ENCODE measurements at places on chromosomes 6 and 20. TPM values are rescaled to one million over a fixed set of nuclear protein-coding genes. Genes with fewer than 3 reads are reported as not detected.

SLC2A10 gene
- 6.7 TPM for total RNA-seq

RGS17 gene
- 1.8 TPM for total RNA-seq

MEP1A gene
- total RNA-seq, result not detected

RIPPLY2 gene
- not detected for total RNA-seq

MACROD2 gene
- total RNA-seq, result 3.8 TPM

DNA sequence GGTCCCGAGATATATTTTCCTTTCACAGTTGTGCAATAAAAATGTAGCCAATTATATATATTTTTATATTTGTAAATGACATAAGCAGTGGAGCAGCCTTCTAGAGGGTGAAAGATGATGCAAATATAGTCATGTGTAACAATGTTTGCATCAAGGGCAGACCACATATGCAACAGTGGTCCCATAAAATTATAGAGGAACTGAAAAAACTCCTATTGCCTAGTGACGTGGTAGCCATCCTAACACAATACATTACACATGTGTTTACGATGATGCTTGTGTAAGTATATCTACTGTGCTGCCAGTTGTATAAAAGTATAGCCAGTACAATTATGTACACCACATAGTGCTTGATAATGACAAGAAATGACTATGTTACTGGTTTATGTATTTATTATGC, 162.8 kb downstream of the ZFAND3 start:
- H3K4me3 ChIP-seq, result no peak overlapping the region
- peaks cover 33% of the 10 kb centered on the region for H3K4me1 ChIP-seq
- no peaks in the 10 kb centered on the region for H3K36me3 ChIP-seq
- no peaks in the 10 kb centered on the region for H3K27me3 ChIP-seq
- DNase-seq, result no peak
- H3K27ac ChIP-seq, result no peak overlapping the region

- DNase-seq, result no peak
- peaks cover 10% of the 10 kb centered on the region for H3K4me1 ChIP-seq
- peaks cover 20% of the 10 kb centered on the region for H3K36me3 ChIP-seq
- no peaks in the 10 kb centered on the region for H3K27me3 ChIP-seq
Observed at GRCh38 chr20:35291654-35292503, at the start of gene FAM83C. Gene FAM83C (minus strand): TSS chr20:35292425. CDS start chr20:35292304, 121 bp downstream.

- H3K27ac ChIP-seq, result no peak overlapping the region
- H3K36me3 ChIP-seq, result peaks cover 12% of the 10 kb centered on the region
- H3K27me3 ChIP-seq, result no peaks in the 10 kb centered on the region
- no peak for DNase-seq
- H3K4me1 ChIP-seq, result no peaks in the 10 kb centered on the region
Observed at GRCh38 chr6:89675949-89676748, 37.6 kb upstream of the LYRM2 start.

DNA sequence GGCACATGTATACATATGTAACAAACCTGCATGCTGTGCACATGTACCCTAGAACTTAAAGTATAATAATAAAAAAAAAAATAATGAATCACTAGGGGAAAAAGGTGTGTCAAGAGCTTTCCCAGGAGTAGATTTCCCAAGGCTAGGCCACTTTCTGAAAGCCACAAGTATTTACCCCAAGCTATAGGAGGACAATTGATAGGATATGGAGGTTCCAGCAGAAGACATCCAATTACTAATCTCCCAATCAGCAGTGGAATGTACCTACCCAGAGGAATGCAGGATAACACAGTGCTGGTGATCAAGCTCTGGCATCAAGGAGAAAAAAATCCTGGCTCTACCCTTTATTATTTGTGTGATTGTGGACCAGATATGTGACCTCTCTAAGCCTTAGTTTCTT, 562.7 kb downstream of the RFPL4B start:
- no peak overlapping the region for H3K4me3 ChIP-seq
- no peak for DNase-seq
- H3K4me1 ChIP-seq, result no peaks in the 10 kb centered on the region
- H3K27ac ChIP-seq, result no peak overlapping the region
- no peaks in the 10 kb centered on the region for H3K27me3 ChIP-seq
- H3K36me3 ChIP-seq, result no peaks in the 10 kb centered on the region

DNA sequence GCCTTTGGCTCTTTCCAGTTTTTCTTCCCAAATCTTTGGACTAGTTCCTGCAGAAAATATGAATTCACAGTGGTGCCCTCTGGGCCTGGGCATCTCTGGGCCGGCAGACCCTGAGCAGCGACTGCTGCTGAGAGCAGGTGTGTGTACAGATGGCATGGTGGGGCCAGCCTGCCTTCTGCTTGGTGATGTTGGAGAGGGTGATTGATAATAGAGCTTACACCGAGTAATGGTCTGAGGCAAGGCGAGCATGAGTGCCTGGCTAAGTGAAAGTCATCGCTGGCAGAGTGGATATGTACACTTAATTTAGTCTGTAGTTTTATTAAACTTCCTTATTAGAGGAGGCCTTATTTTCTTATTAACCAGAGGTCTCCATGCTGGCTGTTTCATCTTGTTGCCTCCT, 156.9 kb downstream of the CDKAL1 start:
- H3K36me3 ChIP-seq, result no peaks in the 10 kb centered on the region
- no peak overlapping the region for H3K27ac ChIP-seq
- H3K4me1 ChIP-seq, result peaks cover 16% of the 10 kb centered on the region
- H3K27me3 ChIP-seq, result no peaks in the 10 kb centered on the region
- H3K4me3 ChIP-seq, result no peak overlapping the region
- DNase-seq, result no peak

DNA sequence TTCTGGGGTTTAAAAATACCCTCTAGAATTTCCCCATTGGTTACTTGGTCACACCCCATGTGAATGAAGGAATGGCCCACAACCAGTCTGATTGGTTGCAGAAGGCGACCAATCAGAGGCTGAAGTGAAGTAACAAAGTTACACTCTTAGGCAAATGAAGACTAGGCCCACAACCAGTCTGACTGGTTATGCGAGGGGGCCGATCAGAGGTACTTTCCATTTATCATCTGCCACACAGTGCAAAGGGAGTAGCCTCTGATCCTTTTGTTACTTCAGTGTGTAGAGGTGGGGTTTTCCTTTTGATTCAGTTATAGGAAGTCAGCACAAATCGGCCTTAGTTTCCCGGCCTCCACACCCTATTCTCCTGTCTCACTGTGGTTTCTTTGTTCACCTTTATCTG, 61.2 kb upstream of the SGK1 start:
- no peaks in the 10 kb centered on the region for H3K36me3 ChIP-seq
- H3K4me3 ChIP-seq, result no peak overlapping the region

GRCh38 chr6:138250513-138251247, 32.4 kb upstream of the PBOV1 start:
- H3K4me3 ChIP-seq, result no peak overlapping the region
- H3K27ac ChIP-seq, result no peak overlapping the region
- no peak for DNase-seq
- no peaks in the 10 kb centered on the region for H3K27me3 ChIP-seq
- H3K4me1 ChIP-seq, result no peaks in the 10 kb centered on the region

- H3K27ac ChIP-seq, result no peak overlapping the region
- no peak overlapping the region for H3K4me3 ChIP-seq
- DNase-seq, result no peak
- no peaks in the 10 kb centered on the region for H3K4me1 ChIP-seq
Observed at GRCh38 chr6:84731401-84731800, 33.0 kb downstream of the TBX18 start.

DNA sequence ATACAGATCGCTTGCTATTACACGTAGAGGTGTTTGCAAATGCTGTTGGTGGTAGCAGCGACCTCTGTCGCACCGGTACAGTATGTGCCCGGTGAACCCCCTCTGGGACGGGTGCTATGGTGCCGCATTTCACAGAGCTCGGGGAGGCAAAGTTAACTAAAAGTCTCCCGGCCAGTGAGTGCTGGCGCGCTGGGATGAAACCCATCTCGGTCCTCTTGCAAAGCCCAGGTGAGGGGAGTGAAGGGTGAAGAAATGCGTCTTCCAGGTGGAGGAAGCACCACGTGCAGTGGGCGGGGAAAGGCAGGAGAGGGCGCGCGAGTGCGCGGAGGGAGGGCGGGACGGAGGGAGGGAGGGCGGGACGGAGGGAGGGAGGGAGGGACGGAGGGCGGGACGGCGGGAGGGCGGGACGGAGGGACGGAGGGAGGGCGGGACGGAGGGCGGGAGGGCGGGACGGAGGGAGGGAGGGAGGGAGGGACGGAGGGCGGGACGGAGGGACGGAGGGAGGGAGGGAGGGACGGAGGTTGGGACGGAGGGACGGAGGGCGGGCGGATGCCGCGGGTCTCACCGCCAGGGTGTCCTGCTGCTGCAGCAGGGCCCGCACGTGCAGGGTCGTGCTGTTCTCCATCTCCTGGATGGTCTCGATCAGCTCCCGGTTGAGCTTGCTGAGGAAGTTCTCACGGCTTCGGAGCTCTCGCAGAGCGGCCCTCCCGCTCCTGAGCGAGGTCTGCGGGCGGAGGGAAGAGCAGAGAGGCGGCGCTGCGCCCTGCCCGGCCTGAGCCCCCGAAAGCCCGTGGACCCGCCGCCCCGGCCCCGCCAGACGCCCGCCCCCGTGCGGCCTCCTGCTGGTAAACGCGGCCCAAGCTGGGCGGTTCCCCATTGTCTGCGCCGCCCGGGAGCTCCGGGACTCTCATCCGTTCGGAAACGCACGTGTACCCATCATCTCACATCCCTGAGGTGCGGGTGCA, 11.7 kb downstream of the C20orf96 start:
- DNase-seq, result no peak
- H3K4me3 ChIP-seq, result no peak overlapping the region
- H3K27ac ChIP-seq, result no peak overlapping the region
- H3K4me1 ChIP-seq, result no peaks in the 10 kb centered on the region

DNA sequence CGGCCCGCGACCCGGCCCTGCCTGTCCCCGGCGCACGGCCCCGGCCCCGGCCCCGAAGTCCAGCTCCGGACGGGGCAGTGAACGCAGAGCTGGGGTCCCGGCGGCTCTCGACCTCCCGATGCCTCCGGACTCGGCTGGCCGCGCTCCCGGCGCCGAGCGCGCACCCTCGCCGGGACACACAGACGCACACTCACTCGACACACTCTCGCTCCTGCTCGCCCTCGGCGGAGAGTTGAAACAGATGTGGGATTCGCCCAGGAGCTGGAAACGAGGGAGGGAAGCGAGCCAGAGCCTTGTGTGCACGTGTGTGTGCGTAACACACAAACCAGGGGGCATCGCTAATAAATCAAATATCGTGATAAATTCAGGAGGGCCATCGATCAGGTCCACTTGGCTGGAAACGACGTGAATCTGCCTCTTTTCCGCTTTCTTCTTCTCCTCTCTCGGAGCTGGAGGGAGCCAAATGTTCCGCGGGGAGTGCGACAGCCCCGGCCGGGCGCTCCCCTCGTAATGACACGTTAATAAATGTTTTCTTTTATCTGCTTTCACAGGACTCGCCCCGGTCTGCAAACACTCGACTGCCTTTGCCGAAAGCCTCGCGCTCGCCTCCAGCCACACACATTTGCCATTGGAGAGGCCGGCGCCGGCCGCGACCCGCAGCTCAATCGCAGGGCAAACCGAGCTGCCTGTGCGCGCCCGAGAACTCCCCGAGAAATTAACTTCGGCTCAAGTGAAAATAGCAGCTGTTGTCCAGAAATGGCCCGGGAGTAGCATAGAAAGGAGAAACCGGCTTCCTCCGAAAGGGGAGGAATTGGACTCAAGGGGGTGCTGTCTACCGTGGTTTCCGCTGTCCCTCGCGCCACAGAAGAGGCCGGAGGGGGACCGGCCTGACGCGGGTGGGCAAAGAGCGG, 828 bp upstream of the SULF2 start:
- peak overlapping the region; percentile 62 for H3K4me3 ChIP-seq
- H3K27me3 ChIP-seq, result no peaks in the 10 kb centered on the region
- H3K36me3 ChIP-seq, result no peaks in the 10 kb centered on the region
- peaks cover 34% of the 10 kb centered on the region for H3K4me1 ChIP-seq
- peak overlapping the region; percentile 89 for H3K27ac ChIP-seq
- DNase-seq, result no peak

DNA sequence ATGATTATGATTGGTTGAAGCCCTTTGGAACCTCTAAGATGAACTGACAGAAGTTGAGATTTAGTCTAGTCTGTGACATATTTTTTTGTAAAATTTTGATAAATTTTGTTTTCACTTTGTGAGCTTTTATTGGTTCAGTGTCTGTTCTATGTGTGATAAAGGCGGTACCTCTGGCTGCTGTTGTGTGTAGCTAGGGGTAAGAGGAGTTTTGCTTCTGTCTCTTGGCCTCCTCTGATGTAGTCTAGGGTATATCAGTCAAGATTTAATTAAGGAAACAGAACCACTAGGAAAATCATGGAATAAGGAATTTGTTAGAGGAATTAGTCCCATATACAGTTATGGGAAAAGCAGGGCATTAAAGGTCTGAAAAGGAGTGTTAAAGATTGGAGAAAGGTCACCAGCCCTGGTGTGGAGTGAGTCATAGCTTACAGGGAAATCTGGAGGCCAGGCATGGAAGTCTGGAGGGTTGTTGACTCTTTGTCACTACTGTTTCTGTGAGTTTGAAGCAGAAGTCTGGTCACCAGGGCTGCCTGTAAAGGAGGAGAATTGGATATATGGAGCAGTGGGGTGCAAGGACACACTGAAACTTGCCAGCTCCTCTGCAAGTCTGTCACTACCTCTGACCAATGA, 28.5 kb downstream of the CDC5L start:
- peaks cover 21% of the 10 kb centered on the region for H3K36me3 ChIP-seq
- no peaks in the 10 kb centered on the region for H3K27me3 ChIP-seq
- no peaks in the 10 kb centered on the region for H3K4me1 ChIP-seq
- no peak for DNase-seq
- no peak overlapping the region for H3K4me3 ChIP-seq

- H3K27ac ChIP-seq, result no peak overlapping the region
- no peak for DNase-seq
- H3K4me3 ChIP-seq, result no peak overlapping the region
- H3K4me1 ChIP-seq, result peaks cover 9% of the 10 kb centered on the region
- no peaks in the 10 kb centered on the region for H3K27me3 ChIP-seq
Observed at GRCh38 chr6:21732731-21733130, 139.2 kb downstream of the SOX4 start.

DNA sequence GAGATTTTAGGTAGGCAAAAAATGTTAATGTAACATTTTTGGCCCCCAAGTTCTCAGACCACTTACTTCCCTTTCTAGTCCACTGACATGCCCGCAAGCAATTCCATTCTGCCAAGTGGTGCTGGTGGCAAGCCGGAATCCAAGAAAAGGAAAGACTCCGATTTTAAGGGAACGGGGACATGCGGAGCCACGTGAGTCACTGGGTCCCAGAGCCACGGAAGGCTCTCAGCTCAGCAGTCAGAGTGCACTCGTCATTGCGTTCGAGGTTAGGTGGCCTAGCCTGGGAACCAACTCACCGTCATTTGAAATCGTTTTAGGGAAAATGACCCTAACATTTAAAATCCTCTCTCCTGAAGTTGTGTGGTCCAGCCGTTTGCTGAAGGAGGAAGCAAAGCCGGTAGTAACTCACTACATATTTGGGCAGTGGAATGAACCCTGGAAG, 711 bp upstream of the SIRT5 start:
- peaks cover 23% of the 10 kb centered on the region for H3K4me1 ChIP-seq
- no peaks in the 10 kb centered on the region for H3K36me3 ChIP-seq
- H3K27me3 ChIP-seq, result no peaks in the 10 kb centered on the region
- H3K27ac ChIP-seq, result peak overlapping the region; percentile 93
- peak overlapping the region; percentile 71 for H3K4me3 ChIP-seq

GRCh38 chr6:33826537-33826936, 22.7 kb upstream of the MLN start:
- peaks cover 57% of the 10 kb centered on the region for H3K27me3 ChIP-seq
- H3K4me3 ChIP-seq, result no peak overlapping the region
- H3K27ac ChIP-seq, result no peak overlapping the region
- H3K4me1 ChIP-seq, result no peaks in the 10 kb centered on the region

GRCh38 chr20:22312744-22313346, 271.5 kb downstream of the FOXA2 start:
- H3K27me3 ChIP-seq, result no peaks in the 10 kb centered on the region
- H3K4me3 ChIP-seq, result no peak overlapping the region
- no peaks in the 10 kb centered on the region for H3K36me3 ChIP-seq
- DNase-seq, result no peak

Measured in esophagus squamous epithelium (tissue), 5 donors.